T-helper 17 cell (primary cell): ENCODE measurements at places on chromosomes 5 and 9. TPM values are rescaled to one million over a fixed set of nuclear protein-coding genes. Genes with fewer than 3 reads are reported as not detected.

DNA sequence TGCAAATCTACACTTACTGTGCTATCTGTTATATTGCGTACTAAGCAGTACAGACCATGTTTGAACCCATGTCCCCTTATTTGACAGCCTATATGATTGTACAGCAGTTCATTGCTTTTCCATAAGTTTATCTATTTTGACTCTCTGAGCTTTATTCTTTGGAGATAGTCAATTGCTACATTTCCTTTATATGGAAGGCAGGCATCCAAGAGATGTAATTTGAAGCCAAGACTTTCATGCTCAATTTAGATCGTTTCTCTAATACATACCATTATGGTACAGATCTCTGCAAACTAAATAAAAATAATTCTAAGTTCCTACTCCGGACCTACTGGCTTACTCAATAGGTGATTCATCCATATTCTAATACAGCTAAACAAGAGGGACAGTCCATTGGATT lies 424.8 kb downstream of the TMEM38B start:
- no peak for DNase-seq

GRCh38 chr5:109690242-109690974 lies 681 bp downstream of the MAN2A1 start:
- DNase-seq = peak; percentile 37

DNA sequence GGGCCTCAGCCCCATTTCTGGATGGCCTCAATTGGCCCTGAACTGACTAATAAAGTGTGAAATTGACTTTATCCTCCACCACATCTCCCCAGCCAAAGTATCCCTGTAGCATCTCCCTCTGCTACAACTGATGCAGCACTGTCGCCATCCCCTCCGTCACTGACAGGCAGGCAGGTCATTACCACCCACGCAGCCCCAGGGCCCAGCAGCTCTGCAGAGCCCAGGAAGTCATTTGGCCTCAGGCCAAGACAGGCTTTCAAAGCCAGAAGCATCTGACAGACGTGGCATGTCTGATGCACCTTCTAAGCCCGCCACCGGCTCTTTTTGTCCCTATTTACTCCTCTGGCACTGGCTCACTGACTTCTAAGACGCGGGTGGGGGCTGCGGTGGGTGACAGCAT lies 65.3 kb downstream of the ARHGEF37 start:
- DNase-seq = no peak

GRCh38 chr9:30478684-30479083 lies 1905.8 kb upstream of the ACO1 start:
- DNase-seq = no peak

DNA sequence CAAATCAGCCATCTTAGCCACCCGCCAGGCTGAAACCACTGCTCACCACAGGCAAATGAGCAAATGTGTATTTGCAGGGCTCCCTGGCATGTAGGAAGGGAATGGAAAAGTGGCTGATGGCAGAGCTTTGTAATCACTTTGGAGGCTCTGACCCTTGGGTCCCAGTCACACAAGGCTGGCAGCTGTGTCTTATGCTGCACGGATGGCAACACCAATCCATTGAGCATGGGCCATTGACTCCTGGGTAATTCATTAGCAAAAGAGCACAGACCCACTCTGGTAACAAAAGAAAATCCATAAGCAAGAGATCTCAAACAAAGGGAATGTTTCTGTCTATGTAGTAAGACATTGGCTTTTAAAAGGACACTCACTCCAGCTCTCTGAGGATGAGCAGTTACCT lies 57.6 kb downstream of the SPOCK1 start:
- no peak for DNase-seq

DNA sequence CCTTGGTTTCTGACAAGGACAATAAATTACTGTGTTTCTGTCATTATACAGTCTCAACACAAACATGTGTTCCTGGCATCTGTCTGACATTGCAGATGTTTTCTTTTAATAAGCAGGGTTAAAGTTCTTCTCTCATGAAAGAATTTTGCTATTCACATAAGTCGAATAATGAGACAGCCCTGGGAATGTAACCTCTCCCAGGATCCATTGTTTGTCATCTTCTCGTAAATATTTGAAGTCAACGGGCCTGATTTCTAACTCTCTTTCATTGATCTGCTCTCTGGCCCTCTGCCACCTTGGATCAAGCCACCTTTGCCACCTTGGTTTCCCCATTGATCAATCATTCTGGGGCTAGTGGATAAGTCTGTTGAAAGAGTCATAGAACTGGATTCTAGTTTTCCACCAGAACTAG lies 12.9 kb upstream of the CAST start:
- DNase-seq = no peak

DNA sequence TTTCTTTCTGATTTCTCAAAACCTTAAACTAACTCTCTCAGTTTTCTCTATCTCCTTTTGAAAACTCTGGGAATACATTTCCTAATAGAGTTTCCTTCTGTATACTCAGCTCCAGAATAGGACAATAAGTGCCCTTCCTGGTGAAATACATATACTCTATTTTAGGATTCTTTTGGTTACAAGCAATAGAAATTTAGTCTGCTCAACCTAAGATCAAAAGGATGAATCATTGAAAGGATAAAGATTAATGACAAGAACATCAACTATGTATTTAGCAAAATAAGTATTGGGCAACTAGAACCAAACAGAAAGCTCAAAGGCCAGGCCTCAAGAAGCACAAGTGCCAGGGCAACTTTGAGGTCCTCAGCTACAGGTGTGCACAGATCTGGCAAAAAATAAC lies 127.1 kb downstream of the ADAMTSL1 start:
- no peak for DNase-seq

DNA sequence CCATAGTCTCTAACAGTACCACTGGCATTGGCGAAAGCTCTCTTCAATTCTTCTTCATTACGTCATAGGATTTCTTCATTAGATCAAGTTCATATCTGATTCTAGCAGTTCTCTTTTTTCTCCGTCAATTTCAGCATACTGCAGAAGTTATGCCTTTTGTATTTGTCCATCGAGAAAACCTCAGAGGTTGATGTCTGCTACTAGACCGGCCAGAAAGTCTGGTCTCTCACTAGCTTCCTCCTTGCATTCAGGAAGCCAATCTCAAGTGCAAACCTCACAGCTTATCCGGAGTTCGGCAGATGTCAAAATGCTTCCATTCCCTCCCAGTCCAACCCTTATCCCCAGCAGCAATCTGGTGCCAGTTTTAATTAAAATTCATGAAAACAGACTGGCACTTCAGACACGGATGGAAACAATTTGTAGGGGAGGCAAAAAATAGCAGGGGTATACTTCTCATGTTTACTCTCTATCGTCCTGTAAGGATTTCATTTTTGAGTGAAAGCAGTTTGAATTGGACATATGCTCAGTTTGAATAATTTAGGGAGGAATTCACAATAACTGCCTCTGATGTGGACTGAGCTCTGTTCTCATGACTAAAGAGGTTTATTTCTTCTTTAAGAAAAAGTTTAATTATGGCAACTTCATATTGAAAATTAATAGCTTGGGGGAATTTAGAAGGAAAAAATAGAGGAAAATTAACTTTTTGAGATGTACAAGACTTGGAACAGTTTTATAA lies 56.4 kb upstream of the TMC1 start:
- DNase-seq = no peak

- no peak for DNase-seq
Observed at GRCh38 chr5:123814801-123815470, 303.0 kb downstream of the CSNK1G3 start.

Gene ZBTB34
- total RNA-seq = 8.2 TPM

GRCh38 chr5:158644301-158644700 lies 455.4 kb downstream of the EBF1 start:
- no peak for DNase-seq

Gene INSL6
- total RNA-seq = not detected

- no peak for DNase-seq
Observed at GRCh38 chr9:133428617-133429101, 6.5 kb downstream of the ADAMTS13 start.

GRCh38 chr9:8223861-8224260 lies 424.3 kb upstream of the DMAC1 start:
- no peak for DNase-seq

DNA sequence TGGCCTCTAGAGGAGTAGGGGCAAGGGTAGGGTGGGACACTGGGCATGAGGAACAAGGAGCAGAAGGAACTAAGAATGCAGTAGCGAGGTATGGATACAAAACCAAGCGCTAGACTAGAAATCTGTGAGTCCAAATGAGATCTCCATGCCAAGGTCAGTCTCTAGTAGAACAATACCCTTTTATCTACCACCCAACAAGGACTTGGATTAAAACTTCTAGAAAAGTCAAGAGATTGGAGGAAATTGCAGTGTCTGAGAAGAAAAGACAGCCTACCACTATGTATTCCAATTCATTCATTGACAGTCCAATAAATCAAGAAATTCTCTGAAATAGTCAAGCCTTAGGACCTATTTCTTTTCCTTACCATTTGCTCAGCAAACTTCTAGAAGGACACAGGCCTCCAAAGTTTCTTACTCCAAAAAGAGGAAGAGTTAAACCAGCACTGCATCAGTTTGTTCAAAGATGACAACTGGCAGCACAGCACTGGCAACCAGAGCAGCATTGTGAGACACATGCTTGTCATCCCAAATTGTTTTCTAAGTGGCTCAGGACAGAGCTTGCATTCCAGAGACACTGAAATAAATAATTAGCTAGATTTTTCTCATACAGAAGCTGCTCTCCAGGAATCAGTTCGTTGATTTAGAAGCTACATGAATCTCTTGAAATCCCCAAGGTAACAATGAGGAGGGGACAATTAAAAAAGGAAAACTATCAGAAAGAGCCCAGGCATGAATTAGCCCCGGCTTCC lies 22.6 kb downstream of the ABCA1 start:
- no peak for DNase-seq

- DNase-seq = no peak
Observed at GRCh38 chr5:55900068-55900467, 48.9 kb downstream of the IL31RA start.

Gene FOXD4L6
- not detected for total RNA-seq

Gene PHF24
- not detected for total RNA-seq

GRCh38 chr9:92978345-92978875 lies 31.1 kb downstream of the FGD3 start:
- DNase-seq = no peak
